Skin of body (tissue), 3 donors: ENCODE measurements at places on chromosomes 11 and 22.

DNA sequence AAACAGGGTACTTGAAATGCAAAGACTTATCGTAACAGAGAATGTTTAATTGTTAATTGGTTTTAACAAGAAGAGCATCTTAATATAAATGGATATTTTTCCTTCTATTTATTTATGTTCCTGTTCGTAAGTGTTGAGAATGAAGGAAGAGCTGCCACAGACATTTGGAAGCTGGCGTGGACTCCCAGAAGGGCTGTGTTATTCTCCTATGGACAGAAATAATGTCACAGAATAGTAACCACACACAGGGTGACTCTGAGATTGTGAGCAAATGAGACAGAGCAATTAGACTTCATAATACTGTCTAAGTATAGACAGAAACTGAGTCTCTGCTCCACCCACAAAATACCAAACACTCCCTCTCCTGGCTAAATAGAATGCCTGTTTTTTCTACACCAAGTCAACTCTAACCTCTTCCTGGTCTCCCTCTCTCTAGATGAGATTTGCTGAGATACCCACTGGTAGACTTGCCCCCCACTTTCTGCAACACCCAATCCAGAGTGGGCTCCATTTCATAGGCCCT, 6.1 kb downstream of the APOL3 start:
- no peak for DNase-seq

- DNase-seq: no peak
These were observed 45.8 kb downstream of the ELFN2 start for GRCh38 chr22:37381489-37381888.

DNA sequence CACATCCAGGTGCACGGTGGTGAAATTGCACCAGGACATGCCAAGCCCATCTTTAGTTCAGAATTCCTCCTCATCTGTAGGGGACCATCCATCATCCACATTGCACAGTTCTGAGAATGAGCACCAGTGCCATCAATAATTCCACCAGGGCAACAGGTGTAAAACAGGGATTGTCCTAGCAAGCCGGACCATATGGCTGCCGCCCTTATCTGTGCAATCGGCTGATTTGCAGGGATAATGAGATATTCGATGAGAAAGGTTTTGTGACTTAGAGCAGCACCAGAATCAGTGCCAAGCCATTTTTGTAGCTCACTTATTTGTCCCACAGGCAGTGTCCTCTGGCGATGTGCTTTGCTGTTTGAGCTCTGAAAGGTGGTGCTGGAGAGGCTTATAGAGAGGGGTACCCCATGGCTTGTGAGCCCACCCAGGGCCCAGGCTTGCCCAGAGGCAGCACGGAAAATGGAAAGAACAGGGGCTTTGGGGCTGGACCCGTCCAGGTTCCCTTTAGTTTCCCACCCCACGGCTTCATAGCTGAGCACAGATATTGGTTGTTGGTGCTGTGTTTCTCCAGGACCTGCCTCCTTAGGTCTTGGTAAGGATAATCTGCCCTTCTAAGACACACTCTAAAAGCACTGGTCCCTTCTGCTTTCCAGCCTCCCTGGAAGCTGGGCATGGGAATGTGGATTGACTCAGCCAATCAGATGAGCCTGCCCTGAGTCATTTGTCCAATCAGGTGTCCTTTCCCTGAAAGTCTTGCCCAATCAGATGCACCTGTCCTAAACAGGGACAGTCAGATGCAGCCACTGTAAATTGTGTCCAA, 84.0 kb upstream of the SHANK2 start:
- DNase-seq: no peak

DNA sequence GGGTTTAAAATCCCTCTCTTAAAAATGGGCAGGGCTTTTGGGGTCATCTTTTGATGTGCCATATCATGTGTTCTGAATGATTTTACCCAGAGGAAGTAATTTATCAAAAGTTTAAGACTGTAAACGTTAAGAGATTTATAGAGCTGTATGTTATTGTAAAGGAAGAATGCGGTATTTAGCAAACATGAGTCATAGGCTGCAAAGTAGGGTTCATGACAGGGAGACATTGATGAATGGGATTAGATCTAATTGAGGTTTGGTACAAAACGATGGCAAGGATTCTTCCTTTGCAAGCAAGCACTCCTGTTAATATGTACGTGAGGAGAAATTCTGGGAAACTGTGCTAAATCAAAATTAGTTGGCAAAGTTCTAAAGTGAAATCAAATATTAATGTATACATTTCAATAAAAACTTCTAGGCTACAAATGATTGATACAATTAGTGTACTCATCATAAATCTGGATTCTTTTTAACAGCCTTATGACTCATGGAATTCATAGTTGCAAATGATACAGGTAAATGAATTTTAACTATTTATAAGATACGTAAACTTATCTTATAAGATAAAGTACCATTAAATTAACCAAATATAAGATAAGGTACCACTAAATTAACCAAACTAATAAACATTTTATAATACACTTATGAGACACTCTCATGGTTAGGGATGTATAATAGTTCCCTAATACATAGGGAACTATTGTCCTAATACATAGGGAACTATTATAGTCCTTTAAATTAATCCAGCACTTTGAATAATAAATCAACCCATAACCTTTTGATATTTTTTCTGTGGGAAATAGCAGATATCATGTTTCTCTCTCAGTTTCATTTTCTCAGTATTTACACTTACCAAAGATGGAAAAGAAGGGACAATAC, 58.4 kb downstream of the KIF18A start:
- DNase-seq: no peak
